ENCODE measurements at places on chromosomes 7 and 10.

- DNase-seq = no peak
Observed at GRCh38 chr10:124906551-124907001, 35.3 kb upstream of the ZRANB1 start.

- no peak for DNase-seq
Observed at GRCh38 chr7:157549612-157550299, 213.0 kb downstream of the DNAJB6 start.

- DNase-seq = no peak
Observed at GRCh38 chr7:13290975-13291374, 603.5 kb downstream of the ARL4A start.

DNA sequence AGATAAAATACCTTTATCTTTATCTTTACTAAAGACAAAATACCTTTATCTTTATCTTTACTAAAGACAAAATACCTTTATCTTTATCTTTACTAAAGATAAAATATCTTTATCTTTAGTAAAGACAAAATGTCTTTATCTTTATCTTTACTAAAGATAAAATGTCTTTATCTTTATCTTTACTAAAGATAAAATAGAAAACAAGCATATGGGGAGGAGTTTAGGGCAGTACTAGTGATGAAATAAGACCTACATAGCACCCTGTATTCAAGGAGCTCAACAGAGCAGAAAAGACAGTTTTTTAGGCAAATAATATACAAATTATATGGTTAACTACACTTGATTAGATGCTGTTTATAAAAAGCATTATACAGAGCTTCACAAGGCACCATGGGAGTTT, 19.3 kb downstream of the ANKRD22 start:
- no peak for DNase-seq

- DNase-seq = no peak
Observed at GRCh38 chr10:90136731-90137316, 435.4 kb downstream of the KIF20B start.

DNA sequence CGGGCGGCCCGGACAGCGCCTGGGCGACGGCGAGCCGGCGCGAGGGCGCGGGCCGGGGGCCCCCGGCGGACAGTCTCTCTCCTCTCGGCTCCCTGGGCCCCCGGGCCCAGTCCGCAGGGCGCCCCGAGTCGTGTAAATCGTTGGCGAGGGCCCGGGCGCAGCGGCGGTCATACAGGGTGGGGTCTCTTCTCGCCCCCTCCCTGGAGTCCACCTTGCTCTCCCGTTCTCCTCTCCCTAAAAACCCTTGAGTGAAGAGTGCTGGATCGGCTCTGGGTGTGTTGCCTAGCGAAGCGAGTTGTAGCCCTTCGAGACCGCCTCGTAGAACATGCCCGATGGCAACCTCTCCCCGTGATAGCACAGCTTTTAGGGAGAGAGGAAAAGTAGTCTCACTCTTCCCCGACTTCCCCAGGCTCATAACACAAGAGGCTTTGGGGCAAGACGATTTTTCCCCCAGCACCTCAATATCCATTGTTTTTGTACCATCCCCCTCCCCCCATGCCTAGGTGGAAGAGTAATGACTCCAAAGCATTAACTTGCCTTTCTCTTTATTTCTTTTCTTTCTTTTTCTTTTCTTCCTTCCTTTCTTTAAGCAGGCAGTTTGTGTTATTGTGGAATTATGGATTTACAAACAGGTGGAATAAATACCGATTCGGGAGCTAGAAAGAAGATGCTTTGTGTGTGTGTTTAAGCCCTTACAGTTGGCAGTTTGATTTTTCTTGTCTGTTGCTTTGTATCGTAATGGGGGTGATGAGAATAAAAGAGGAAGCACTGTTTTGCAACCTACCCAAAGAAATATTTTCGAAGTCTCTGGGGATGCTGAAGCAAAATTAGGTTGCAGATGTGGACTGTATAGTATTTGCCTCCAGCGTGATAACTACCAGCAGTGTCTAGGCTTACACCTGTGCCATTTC, 822 bp downstream of the SHOC2 start:
- peak; percentile 42 for DNase-seq

DNA sequence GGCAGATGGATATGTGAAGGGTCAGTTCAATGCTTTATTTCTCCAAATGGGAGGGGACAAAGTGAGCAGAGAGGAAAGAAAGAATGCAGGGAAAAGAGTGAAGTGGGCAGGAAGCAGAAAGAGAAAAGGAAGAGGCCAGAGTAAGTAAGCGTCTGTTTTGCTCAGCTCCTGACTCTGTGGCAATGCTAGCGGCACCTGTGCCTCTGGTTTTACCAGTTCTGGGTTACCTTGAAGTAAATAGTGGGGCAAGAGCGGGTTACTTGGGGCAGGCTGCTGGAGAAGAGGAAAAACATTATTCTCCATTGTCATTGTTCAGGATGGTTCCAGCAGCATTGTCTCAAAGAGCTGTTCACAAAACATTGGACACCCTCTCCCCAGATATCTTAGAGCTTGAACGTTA, 1.9 kb downstream of the TAS2R40 start:
- DNase-seq = no peak

- DNase-seq = no peak
Observed at GRCh38 chr10:15341502-15342128, 29.5 kb downstream of the FAM171A1 start.

- no peak for DNase-seq
Observed at GRCh38 chr7:7159063-7159658, 23.2 kb upstream of the C1GALT1 start.

DNA sequence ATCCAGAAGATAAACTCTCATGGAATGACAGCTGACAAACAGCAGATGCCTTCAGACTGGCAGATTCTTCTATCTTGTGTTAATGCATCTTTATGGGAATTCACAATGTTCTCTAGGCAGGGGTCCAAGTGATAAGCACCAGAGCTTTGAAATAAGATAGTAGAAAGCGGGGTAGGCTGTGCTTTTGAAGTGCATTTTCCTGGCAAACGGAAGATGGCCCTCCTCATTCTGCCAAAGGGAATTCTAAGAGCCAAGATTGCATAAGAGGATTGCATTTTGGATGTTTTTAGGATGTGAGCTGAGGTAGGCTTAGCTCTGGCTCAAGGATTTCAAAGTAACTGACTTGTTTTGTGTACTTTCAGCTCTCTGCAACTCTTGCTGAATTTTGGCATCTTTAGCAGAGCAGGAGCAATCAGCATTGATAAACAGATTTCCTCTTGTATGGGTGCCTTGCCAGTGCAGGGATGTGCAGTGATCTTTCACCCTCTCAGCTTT, 298.5 kb upstream of the KLF6 start:
- DNase-seq = no peak

Measured in HEK293T (cell line).